ENCODE measurements at places on chromosomes 16 and 17.
A peak's percentile ranks its signal among the peaks of the same experiment; 100 is the strongest.

DNA sequence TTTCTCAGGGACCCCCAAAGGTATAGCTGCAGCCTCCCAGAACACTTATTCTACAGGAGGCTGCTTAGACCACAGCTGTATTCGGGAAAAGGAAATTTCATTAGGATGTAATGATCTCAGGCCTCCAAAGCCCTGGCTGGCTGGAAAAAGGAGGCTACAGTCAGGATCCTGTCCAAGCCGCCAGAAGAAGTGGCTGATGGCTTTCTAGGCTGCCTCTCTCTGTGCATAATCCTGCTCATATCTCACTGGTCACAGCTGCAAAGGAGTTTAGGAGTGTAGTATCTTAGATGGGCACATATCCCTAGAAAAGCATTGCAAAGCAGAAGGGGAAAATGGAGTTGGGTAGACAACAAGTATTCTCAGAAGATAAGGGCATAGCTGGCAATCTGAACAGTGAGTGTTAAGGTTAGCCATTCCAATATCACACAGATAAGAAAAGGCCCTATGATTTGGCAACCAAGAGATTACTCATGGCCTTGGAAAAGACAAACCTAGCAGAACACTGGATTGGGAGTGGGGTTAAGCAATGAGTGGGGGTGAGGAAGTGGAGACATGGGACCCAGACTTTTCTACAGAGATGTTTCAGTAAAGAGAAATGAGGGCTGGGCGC, 26.0 kb upstream of the PRKCA start:
- DNase-seq, result peak; percentile 64

- DNase-seq, result no peak
Observed at GRCh38 chr16:89748921-89749320, 27.6 kb downstream of the ZNF276 start.

GRCh38 chr17:30191072-30191471, 44.4 kb downstream of the SLC6A4 start:
- DNase-seq, result no peak

DNA sequence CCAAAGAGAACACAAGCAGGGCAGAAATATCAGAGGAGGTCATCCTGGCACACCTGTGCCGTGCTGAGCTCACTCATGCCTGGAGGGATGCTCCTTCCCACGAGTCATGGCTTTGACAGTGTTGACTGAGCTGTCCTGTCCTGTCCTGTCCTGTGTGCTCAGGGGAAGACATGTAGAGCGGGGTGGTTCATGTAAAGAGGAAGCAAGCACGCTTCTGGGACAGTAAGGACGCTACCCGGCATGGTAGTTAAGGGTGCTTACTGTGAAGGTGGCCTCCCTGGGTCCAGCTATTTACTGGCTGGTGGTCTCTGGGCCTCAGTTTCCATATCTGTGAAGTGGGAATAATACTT, 398 bp downstream of the LGALS9 start:
- no peak for DNase-seq
